ENCODE measurements at places on chromosomes 4 and X.

DNA sequence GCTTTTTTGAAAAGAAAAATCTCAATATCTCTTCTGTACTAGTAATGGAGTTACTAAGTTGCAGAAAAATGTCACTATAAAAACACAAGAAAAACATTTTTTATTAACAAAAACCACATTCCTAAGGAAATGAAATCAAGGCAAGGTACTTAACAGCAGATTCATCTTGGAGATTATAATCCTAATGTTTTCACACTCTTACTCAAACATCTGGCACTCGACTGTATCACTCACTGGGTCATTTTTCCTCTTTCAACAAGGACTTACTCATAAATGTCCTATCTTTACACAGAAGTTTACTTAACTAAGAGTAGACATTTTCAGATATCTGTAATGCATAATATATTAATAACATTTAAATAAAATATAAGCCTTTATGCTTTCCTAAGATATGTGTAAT lies 216.6 kb downstream of the NR3C2 start:
- DNase-seq = no peak

- DNase-seq = no peak
Measured at GRCh38 chrX:45187731-45188130, 12.9 kb downstream of the DIPK2B start.

GRCh38 chrX:79081895-79082512 lies 62.5 kb upstream of the GPR174 start:
- DNase-seq = no peak

DNA sequence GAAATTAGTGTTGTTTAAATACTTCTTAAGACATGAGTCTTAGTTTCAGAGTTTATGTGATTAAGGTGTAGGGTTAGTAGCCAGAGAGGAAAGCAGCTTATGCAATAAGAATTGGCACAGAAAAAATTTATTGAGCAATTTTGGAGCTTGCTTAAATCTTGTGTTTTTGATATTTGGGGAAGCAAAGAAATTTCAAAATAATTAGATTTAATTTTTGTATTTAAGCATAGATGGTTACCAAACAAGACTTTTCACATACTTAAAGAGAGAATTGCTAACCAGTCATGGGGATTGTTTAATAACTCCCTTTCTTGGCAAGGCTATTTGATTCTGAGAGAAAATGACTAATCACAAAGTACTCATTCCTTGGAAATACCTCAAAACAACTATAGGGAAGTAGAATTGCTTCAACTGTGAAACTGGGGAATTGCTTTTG lies 202.0 kb upstream of the GRID2 start:
- DNase-seq = no peak

DNA sequence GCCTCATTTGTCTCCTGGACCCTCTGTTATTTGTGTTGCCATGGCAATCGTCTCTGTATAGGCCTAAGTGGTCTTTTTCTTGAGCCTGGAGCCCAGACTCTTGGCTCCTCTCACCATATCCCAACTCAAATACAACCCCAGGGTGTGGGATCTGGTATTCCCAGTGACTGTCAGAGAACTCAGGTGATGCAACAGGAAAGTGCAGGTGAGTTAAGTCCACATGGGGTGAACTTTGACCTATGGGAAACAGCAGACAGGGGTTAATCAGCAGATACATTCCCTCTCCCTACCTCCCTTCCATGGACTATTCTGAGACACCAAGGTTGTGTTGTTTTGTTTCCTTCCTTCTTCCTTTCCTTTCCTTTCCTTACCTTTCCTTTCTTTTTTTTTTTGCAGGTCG lies 130.9 kb upstream of the RPS6KA3 start:
- DNase-seq = no peak

GRCh38 chr4:41633321-41633720 lies 95.4 kb downstream of the LIMCH1 start:
- DNase-seq = no peak

DNA sequence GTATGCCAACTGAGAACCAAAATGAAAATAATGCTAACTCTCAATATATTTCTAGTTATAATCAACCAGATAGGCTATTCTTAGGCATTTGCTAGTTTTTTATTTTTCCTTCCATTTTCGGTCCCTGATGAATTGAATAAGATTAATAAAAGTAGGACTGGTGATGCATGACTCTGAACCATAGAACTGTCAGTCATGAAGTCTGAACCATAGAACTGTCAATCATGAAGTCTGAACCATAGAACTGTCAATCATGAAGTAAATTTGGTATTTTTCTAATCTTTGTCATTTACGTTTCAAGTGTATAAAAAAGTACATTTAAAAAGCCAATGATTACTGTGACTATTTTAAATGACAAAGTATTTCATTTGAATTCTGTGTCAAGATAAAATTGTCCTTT lies 460.2 kb upstream of the NDST3 start:
- no peak for DNase-seq

- no peak for DNase-seq
Measured at GRCh38 chr4:122898370-122899150, 23.8 kb downstream of the NUDT6 start.

GRCh38 chr4:4984186-4984585 lies 35.1 kb downstream of the CYTL1 start:
- DNase-seq = no peak

DNA sequence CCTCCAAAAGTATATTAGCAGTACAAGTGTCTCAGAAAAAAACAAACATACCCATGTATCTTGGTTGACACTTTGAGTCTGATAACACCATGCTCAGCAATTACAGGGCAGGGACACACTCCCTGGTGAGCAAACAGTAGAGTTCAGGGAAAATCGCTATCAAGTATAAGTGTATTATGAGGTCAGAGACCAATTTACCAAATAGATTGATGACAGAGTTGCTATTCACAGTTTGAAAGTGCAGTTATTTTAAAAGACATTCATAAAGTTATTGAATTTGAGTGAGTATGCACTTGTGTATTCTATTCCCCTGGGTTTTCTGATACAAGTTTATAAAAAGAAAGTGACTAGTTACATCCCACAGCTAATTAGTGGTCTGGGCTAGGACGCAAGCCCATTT lies 10.2 kb upstream of the LONRF3 start:
- no peak for DNase-seq

- DNase-seq = no peak
Measured at GRCh38 chr4:140152013-140152703, 1.8 kb downstream of the MAML3 start.

DNA sequence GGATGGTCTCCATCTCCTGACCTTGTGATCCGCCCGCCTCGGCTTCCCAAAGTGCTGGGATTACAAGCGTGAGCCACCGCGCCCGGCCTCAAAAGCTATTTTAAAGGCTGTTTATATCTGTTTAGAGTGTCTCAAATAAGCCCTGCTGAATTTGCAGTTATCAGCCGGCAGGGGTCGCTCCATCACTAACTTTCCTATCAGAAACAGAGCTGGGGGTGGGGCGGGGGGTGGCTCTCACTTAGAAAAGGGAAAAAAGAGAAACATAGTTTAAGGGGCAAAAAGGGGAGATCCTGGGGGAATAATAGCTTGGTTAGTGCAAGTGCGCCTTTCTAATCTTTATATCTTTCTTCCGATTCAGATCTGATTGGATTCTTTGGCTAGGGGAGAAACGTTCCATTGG lies 450.7 kb downstream of the UBE2NL start:
- no peak for DNase-seq

DNA sequence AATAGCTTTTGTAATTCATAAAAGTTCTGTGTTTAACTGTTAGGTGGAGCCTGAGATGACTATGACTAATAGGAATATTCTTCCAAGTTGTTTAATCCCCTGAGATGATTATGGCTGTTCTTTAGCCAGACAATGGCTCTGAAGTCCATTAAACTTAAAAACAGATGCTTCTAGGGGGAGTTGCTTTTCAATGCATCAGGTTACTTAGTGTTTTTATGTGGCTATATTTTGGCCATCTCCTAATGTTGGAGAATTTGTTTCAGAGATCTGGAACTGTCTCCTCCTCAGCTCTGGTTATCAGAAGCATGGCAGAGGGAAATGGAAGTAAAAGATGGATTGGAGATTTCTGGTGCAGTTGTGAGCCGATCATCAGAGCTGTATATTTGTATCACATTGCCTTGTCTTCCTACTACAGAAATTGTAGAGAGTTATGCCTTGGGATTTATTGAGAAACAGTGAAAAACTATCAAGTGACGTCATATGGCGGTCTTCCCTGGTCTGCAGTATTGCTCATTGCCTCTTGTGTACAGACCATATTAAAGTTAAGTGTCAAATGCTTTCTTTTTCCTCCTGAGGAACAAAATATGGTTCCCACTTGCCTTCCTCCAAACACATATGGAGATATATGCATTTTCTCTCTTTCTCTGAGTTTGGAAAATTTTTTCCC lies 29.8 kb downstream of the SGMS2 start:
- DNase-seq = no peak

- no peak for DNase-seq
Measured at GRCh38 chr4:120508036-120508435, 414.5 kb downstream of the PRDM5 start.

DNA sequence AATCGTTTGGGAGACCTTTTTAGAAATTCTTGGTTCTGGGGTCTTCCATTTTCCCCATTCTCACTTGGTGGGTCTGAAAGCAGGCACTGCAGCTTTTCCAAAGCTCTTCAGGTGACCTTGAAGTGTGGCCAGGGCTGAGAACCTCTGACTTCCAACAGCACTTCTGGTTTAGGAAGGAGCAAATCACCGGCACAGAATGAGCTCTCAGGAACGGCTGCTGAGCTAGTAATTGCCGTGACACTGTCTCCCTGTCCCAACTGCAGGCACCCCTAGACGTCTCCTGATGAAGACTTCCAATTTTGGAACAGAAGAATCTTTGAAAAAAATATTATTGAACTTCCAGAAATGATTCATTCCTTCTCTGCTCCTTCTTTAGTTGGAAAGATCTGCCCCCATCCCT lies 31.3 kb downstream of the CD38 start:
- DNase-seq = no peak

DNA sequence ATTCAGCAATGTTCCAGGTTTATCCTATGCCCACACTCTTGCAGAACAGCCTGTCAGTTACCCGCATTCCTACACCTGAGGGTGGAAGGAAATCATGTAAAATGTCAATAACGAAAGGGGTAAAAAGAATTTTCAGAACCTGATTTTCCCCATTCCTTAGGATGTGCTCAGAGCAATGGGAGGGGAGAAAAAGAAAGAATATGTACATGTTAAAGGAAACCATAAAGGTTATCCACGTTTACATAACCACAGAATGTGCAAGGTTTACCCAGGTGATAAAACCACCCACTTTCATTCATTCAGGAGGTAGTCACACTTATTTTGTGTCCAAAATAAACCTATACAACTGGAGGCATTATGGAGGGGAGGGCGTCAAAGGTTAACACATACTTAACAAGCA lies 335.5 kb downstream of the ZNF674 start:
- no peak for DNase-seq

- DNase-seq = no peak
Measured at GRCh38 chr4:147480502-147480890, 401 bp upstream of the EDNRA start.

- no peak for DNase-seq
Measured at GRCh38 chr4:108165586-108165985, 3.1 kb downstream of the LEF1 start.

- no peak for DNase-seq
Measured at GRCh38 chr4:110666030-110666429, 43.2 kb upstream of the PITX2 start.

GRCh38 chr4:111020961-111021360 lies 398.1 kb upstream of the PITX2 start:
- no peak for DNase-seq

GRCh38 chrX:43735957-43736356 lies 79.9 kb downstream of the MAOA start:
- DNase-seq = no peak

GRCh38 chr4:173415092-173415491 lies 16.2 kb upstream of the SCRG1 start:
- DNase-seq = no peak

DNA sequence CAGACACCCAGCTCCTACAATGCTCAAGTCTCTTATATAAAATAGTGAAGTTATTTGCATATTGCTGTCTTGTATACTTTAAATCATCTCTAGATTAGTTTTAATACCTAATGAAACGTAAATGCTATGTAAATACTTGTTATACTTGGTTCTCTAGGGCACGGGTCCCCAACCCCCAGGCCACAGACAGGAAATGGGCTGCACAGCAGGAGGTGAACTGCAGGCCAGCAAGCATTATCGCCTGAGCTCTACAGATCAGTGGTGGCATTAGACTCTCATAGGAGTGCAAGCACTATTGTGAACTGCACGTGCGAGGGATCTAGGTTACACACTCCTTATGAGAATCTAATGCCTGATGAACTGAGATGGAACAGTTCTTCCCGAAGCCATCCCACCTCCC lies 395.9 kb upstream of the EMCN start:
- DNase-seq = no peak

DNA sequence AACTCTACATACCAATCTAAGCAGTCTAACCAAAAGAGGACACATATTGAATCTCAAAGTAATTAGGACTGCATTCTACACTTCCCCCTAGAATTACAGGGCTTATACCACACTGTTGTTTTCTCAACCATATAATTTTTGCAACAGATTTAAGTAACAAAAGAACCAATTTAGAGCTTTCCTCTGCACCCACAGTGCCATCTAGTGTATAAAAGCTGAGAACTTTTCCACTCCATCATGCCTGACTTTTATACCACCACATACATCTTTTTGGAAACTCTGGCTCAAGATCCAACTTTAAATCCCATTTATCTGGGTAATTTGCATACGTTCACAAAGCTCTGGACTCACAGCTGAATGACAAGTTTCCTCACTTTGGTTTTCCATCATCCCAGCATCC lies 99.5 kb downstream of the EFHC2 start:
- DNase-seq = no peak

GRCh38 chrX:44997888-44998287 lies 124.9 kb downstream of the KDM6A start:
- no peak for DNase-seq

- DNase-seq = no peak
Measured at GRCh38 chr4:47598320-47598719, 113.2 kb downstream of the ATP10D start.

- DNase-seq = no peak
Measured at GRCh38 chr4:158316264-158316663, 106.0 kb downstream of the TMEM144 start.

- no peak for DNase-seq
Measured at GRCh38 chrX:72038016-72038415, 93.7 kb downstream of the RTL5 start.

- DNase-seq = no peak
Measured at GRCh38 chr4:100511896-100512295, 5.9 kb downstream of the EMCN start.

GRCh38 chr4:53905941-53906377 lies 158.4 kb downstream of the CHIC2 start:
- DNase-seq = no peak

DNA sequence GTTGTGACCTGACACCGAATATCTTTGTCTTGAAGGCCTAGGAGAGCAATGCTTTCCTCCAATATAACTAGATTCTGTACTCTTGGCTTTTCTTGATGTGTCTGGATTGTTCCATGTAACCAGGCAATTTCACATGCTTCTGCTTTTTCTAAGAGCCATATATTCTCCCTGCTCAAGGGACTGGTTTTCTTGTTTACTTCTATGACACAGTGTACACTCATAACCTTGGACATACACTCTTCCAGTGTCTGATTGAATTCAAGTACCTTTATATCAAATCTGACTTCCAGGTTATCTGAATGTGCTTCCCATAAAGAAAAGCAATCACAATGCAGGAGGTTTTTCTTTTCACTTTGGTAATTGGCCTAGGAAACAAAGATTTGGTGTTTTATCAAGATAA lies 17.4 kb upstream of the EIF4E start:
- no peak for DNase-seq

Measured in chondrocyte (in vitro differentiated cells).